T-helper 9 cell (primary cell): ENCODE measurements at places on chromosomes 1 and 21.

DNA sequence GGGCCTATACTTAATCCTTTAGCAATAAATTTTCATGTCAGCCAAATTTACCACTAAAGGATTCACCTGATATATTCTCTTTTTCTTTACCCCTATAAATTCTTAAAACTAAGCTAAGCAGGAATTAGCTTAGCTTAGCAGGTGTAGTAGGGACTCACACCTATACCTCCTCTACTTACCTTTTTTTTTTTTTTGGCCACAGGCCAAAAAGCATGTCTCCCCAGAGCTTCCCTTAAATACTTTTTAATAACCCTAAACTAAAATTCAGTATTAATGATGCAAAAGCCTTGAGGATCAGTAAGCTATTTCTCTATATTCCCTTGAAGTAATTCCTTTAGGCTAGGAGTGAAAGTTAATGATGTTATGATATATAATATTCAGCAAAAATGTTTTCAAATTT, 23.2 kb downstream of the PEA15 start:
- no peak for DNase-seq

DNA sequence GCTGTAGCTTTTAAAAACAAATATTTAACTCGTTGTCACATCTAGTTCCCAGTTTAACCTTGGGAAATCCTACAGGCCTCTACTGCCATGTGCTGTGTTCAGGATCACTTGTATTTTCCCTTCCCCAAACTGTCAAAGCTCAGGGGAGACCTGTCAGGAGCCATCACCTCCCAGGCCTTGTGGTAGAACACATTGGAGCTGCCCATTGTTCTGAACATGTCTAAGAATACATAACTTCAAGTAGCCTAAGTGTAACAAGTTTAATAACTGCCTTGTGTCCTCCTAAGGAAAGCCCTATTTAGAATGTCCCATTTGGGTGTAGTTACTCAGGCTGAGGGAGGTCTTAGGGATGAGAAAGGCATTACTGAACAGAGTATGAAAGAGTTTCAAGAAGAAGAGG, 28.6 kb upstream of the PIGC start:
- DNase-seq, result no peak

DNA sequence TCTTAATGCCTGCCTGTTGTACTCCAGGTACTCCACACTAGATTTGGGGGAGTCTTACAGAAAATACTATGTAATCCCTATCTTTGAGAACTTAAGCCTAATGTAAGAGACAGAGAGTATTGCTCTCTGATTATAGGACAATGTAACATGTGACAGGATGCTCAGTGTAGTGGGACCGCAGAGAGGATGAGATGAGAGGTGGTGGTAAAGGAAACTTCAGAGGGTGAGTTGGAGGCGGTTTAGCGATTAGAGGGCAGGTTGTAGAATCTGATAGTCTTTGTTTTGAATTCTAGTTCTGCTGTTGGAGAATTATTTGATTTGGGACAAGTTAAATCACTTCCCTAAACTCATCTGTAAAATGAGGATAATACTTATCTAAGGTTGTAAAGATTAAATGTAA, 5.4 kb downstream of the SOAT1 start:
- peak; percentile 26 for DNase-seq

- no peak for DNase-seq
Measured at GRCh38 chr21:25535849-25536248, 71.4 kb downstream of the MRPL39 start.

DNA sequence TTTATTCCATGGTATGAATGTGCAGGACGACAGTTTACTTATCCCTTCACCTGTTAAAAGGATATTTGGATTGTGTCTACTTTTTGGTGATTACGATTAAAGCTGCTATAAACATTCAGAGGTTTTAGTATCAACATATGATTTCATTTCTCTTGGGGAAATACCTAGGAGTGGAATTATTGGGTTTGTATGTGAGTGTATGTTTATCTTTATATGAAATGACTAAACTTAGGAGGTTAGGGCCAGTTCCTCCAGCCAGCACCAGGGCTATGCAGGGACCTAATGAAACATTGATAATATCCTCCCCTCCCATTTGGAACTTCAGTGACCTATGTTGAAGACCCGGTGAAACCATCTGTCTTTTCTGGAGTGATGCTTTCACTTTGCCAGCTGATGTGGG, 13.8 kb downstream of the TMEM51 start:
- no peak for DNase-seq

DNA sequence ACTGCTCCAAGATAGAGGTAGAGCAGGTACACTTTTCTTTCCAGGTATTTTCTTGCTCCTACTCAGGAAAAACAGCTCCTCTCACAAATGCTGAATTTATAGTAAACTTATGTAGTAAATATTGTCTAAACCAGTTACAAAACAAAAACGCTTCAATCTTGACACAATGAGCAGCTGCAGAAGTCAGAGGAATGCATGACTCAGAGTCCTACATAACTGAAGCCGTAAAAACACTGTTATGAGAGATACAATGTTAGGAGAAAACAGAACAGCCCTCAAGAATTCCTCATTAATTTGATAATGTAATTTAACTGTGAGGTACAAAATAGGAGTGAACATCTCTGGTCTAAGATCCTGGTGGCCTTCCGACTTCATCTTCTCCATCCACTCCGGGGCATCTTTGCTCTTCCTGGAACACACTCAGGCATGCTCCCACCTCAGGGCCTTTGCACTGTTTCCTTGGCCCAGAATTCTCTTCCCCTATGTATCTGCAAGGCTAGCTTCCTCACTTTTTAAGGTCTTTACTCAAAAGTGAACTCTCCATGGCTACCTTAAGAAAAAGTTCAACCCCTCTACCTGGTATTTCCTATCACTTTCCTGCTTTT, 138.5 kb downstream of the SLC45A1 start:
- DNase-seq, result no peak

GRCh38 chr1:170357750-170358149, 174.2 kb upstream of the GORAB start:
- no peak for DNase-seq

- DNase-seq, result no peak
Measured at GRCh38 chr1:179816196-179816960, 61.2 kb downstream of the TOR1AIP2 start.

DNA sequence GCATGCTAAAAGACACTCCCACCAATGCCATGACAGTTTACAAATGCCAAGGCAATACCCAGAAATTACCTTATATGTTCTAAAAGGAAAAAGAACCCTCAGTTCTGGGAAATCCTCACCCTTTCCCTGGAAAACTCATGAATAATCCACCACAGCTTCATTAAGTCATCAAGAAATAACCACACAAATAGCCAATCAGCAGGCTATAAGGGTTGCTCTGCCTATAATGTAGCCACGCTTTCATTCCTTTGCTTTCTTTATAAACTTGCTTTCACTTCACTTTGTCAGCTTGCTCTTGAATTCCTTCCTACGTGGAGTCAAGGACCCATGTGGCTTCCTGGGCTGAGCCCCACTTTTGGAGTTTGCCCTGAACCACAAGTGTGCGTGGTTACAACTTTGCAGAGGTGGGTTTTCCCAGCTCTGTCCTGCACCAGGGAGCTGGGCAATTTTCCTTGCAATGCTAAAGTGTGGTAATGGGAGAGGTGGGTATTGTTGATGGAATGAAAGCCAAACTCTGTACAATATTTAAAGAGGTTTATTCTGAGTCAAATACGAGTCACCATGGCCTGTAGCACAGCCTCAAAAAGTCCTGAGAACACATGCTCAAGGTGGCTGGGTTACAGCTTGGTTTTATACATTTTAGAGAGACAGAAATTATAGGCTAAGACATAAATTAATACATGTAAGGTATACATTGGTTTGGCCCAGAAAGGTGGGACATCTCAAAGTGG, 42.2 kb upstream of the COG2 start:
- no peak for DNase-seq

GRCh38 chr21:43958364-43959158, 53.5 kb upstream of the TRAPPC10 start:
- DNase-seq, result no peak

DNA sequence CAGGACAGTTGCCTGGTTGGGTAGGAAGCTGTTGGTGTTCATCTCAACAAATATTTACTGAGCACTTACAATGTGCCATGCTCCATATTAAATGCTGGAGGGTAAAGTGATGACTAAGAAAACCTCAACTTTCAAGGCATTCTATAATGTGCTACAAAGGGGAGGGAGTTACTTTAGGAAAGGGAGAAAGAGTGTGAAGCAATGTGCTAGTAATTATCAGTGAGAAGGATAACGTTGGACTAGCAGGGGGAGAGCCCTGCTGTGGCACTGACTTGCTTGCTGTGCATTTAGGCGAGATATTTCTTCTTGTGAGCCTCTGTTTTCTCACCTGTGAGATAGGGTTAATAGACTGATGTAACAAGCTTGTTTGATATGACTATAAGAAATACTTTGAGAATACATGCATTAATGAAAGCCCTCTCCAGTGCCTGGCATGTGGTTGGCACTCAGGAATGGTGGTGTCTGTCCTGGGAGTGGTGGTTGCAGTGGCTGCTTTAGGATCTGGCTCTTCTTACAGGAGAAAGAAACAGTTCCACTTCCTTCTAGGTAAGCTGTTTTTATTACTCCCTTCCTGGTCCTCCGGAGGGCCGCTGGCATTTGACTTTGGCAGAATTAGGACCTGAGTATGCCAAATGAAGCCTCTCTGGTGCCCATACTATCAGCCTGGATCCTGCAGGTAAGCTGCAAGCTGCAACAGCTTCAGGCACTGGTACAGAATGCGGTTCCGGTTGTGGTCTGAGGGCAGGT, 111.1 kb upstream of the COA6 start:
- DNase-seq, result no peak

GRCh38 chr1:229440851-229441537, 7.1 kb upstream of the ACTA1 start:
- no peak for DNase-seq

DNA sequence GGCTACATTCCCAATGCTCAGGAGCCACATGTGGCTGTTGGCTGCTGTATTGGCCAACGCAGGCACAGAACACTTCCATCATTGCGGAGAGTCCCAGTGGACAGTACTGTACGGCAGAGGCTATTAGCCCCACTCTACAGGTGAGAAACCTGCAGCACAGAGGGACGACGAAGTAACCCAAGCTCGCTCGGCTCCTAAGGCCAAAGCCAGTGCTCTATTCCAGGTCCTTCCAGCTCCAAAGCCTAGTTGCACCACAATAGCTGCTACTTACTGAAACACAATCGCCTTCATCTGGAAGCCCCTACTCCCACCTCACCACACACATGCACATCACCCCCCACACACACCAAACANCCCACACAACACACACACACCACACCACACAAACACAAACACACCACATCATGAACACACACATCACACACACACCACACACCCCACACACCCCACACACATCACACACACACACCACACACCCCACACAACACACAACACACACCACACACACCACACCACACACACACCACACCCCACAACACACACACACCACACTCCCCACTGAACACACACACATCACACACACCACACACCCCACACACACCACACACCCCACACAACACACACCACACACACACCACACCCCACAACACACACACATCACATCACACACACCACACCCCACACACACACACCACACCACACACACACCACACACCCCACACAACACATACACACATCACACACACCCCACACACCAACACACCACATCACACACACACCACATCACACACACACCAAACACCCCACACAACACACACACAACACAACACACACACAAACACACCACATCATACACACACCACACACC, 3.2 kb downstream of the LYPD8 start:
- DNase-seq, result no peak

DNA sequence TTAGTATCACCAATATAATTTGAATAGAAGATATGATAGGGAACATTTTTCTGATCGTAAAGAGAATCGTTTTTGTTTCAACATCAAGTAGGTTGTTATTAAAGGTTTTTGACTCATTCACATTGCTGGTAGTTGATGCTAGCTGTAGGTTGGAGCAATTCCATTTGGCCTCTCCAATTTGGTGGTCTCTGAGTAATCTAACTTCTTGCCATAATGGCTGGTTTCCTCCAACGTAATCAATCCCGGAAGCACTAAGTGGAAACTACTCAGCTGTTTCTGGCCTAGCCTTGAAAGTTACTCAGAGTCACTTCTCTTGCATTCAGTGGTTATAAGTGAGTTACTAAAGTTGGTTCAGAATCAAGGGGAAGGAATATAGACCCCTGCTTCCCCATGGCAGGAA, 26.0 kb downstream of the RCOR3 start:
- no peak for DNase-seq

DNA sequence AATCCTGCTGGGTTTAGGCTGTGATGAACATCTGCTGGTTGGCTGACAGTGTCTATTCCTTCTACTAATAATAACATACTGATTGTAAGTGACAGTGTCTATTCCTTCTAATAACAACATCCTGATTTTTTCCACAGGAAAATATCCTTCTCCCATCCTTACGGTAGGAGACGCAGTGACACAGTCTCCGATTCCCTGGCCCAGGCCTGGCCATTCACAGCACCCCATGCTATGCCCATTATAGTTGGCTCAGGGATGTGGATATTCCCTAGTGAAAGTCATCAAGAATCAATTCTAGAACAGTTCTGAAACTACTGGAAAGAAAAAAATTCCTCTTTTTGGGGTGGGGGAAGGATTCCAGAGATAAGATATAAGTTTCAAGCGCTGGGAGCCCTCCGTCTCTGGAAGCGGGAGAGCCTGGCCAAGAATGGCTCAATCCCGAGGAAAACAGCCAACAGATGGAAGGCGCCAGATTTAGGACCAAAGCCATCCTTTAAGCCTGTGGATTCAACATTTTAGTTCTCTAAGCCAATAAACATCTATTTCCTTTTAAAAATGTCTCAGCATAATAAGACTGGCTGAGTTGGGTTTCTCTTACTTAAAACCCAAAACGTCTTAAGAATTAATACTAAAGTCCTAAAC, 88.6 kb downstream of the GPATCH2 start:
- DNase-seq, result no peak

- DNase-seq, result no peak
Measured at GRCh38 chr1:101406271-101406670, 169.5 kb downstream of the S1PR1 start.

GRCh38 chr1:203768256-203768655, 3.3 kb downstream of the LAX1 start:
- no peak for DNase-seq

DNA sequence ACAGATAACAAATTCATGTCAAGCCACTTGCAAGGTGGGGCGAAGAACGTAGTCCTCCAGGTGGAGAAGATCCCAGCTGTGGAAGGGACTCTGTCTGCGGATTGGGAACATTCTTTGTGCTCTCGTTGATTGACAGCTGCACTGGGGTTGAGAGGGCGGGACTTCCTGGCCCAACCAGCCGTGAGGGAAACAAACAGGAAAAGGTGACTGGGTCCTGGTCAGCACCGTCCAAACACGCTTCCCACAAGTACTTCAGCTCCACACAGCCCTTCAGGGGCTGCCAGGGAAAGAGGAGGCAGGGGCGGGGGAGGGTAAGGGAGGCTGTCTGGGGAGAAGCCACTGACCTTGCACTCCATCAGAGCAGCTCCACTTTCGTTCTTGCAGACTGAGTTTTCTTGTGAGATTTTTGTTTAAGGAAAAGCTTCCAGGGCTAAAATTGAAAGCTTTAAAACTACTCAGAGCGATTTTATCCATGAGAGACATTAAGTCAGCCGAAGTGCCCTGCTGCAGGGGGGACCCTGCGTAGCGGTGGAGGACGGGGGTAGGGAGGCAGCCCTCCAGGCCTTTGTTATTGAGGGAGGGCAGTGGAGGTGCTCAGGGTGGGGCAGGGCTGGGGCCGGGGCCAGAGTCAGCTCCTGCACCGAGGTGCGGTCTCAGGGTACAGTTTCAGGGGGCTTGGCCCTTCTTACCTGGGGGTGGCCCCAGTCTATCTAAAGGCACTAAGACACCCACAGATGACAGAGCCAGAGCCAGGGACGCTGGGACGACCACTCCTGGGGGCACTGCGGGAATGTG, 21.6 kb upstream of the STUM start:
- DNase-seq, result no peak
